T1000 (cell line): ENCODE measurements at places on chromosomes 5 and 9.

DNA sequence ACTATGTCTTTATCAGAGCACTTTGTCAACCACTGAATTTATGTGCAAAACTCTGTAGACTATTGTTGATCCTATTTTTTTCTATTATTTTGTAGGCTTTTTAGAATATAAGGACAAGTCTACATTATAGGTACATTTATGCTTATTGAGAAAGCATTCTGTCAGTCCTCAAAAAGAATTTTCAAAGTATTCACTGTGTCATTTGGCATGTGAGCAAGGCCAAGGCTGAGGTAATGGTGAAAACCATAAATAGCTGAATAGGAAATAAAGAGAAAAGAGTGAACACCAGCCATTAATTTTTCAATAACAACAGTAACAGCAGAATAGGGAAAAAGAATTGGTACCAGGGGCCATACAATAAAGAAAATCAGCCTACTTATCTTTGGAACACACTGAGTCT, 21.0 kb downstream of the SKIC3 start:
- DNase-seq: no peak

DNA sequence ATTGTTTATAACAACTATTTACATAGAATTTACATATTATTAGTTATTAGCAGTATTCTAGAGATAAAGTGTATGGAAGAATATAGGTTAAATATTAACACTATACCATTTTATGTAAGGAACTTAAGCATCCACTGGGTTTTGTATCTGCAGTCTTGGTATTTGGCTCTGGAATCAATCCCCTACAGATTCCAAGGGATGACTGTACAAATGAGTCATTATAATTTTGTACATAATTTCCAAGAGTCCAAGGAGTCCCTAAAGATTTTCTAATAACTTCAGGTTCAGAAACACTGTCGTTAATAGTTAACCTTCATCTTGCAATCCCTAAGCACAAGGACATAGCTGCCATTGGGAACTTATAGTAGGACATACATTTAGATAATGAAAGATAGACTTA, 254.8 kb upstream of the PDE4D start:
- no peak for DNase-seq

GRCh38 chr5:149227168-149227826, 44.4 kb upstream of the AFAP1L1 start:
- no peak for DNase-seq

DNA sequence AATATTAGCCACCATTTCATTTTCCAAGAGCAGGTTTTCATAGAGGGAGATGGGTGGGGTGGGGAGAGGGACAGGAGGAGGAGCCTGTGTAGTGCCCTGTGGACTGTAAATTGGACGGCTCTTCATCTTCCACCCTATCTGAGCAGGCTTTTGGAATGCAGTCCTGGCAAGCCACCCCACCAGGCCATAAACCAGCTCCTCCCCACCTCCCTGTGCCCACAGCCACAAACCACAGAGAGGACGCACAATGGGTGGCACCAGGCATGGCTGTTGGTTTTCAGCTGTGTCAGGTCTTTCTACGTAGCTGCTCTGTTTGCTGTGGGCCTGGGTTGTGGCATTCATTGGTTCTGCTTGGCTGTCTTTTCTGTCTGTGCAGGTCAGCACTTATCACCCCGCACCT, 58.0 kb downstream of the PLAC8L1 start:
- no peak for DNase-seq

GRCh38 chr9:80076162-80076561, 504.4 kb downstream of the TLE4 start:
- peak; percentile 37 for DNase-seq

DNA sequence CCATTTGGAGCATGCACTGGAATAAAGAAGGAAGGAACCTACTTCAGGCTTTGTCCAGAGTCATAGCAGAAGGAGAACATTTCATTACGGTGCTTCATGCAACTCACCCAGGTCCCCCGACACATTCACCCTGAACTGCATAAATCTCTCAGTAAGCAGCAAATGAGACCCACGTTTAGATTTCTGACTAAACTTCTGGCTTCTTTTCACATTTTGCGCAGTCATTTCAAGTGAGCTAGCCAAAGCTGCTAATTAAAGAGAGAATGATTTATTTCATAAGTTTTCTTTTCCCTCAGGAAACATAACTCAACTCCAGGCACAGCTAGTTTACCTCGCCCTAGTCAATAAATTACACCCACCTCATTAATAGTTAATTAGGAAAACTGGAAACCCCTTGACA, 88.6 kb upstream of the GAS1 start:
- no peak for DNase-seq

DNA sequence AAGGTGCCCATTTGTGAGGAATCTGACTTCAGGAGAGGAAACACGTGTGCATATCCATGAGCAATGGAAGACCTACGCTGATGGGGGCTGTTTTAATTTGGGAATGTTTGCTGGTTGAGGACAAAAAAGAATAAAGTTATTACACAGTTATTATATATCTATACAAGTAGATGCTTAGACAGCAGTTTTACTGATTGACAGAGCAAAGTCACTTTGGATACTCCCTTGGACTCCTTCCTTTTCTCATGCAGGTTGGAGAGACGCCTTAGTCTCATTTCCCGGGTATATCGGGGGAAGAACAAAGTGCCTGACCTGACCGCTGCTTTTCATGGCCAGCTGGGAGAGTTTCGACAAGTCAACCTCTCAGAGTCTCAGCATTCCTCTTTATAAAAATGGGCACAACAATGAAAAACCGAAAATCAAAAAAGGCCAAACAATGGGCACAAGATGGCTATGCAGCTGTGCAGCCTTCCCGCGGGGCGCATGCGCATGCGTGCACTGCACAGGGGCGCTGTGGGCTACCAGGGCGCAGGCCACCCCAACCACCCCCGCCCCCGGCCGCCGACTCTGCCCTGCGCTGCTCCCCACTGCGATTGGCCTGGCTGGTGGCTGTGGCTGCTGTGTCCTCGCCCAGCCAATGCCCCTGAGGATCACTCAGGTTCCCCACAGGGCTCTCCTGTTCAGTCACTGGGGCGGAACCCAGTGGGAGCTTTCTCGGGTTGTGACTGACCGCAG, 18.1 kb downstream of the NFIL3 start:
- no peak for DNase-seq

DNA sequence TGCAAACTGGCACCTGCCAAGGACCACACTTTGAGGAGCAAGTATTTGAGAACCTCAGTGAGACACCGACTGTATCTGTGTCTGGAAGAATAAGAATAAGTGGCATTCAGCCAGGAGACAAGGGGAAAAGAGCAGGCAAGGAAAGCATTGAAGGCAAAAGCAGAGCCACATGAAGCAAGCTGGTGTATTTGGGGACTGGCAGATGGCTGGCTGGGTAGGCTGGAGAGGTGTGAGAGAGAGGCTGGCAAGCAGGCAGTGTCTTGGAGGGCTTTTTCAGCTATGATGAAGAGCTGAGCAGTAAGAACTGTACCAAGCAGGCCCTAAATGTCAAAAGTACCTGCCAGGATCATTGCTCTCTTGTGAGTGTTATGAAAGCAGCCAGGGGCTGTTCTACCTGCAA, 14.1 kb upstream of the C5orf58 start:
- DNase-seq: no peak

DNA sequence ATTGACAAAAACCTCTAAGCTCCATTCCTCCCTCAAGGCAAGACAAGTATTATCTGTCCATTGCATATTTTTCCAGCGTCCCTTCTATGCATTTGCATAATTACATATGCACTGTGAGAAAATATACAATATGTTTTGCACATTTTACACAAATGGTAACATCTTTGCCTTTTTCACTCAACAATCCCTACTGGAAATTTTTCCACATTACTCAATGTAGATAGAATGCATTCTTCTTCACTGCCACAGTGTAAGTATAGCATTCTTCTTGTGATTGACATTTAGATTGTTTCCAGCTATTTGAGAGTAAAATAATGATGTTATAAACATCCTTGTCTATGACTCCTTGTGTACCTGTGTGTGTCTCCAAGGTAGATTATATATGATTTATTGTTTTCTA, 205.0 kb downstream of the SLIT3 start:
- no peak for DNase-seq

- no peak for DNase-seq
These were observed 59.8 kb upstream of the BARX1 start for GRCh38 chr9:94014920-94015319.
